Brain microvascular endothelial cell (primary cell): ENCODE measurements at places on chromosomes 1 and 21.

DNA sequence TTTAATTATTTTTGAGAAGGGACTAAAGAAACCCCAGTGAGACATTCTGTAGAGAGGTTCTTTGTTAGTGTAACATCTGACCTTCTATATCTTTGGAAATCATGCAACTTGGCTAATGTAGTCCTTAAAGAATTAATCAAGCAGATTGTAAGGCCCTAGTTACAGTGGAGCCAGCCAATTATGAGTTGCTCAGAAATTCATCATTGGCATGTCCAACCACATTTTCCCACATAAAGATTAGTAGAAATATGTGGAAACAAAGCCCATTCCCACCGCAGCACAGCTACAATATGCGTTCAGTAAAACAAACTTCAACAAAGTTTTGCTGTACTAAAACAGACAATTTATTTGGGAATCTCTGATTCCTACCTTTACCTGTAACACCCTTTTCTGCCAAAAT lies 27.8 kb downstream of the WNT2B start:
- DNase-seq: peak; percentile 46

DNA sequence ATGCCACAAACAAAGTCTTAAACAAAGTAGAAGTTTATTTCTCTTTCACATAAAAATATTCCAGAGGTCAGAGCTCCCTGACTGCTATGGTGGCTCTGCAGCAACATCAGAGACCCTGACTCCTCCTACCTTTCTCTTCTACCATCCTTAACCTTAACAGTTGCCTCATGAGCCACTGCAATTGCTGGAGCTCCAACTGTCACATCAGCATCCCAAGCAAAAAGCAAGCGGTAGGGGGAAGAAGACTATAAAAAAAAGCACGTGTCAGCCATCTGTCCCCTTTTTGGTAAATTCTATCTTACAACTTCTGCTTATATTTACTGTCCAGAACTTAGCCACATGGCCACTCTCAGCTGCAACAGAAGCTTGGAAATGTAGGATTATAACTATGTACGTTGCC lies 21.8 kb upstream of the H6PD start:
- DNase-seq: no peak

DNA sequence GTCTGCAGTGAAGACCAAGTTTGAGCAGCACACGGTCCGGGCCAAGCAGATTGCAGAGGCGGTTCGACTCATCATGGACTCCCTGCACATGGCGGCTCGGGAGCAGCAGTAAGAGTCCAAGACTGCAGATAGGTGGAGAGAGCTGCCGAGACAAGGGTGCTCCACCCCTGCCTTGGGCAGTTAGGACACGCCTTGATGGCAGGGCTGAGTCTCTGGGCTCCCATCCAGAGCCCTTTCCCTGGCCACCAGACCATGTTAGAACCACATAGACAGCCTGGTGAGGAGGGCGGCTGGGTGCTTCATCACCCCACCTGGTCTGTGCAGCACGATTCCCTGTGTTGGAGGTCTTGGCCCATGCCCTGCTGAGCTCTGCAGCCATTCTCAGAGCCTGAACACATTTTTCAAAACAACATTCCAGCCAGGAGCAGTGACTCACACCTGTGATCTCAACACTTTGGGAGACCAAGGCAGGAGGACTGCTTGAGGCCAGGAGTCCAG lies 17.3 kb upstream of the MIIP start:
- no peak for DNase-seq

DNA sequence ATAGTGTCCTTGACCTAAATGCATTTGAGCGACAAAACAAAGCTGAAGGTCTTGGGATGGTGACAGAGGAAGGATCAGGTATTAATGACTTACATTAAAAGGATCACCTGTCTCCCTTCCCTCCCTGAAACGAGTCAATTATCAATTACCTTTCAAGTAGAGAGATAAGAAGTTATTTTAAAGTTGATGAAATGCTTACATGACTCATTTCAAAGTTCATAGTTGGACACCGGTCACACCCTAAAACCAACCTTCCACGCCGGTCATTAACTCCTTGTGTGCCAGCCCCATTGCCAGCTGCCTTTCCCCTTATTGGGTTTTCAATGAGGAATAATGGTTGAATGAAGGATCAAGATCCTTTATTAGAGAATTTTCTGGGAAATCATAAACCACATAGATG lies 129.8 kb downstream of the ZP4 start:
- no peak for DNase-seq

DNA sequence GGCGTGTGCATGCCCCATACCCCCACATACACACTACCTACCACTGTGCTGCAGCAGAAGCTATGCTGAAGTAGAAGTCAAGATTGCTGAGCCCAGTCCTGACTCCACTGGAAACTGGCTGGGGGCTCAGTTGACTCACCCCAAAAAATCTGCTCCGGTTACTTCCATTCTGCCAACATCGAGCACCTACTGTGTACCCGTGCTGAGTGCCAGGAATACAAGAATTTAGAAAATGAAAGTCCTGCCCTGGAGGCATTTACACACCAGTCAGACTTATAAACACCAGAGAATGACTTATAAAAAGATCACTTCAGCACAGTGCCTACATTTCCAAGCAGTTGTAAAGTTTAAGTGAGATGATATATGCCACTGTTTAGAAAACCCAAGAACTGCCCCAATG lies 99.1 kb downstream of the NMNAT2 start:
- DNase-seq: no peak

DNA sequence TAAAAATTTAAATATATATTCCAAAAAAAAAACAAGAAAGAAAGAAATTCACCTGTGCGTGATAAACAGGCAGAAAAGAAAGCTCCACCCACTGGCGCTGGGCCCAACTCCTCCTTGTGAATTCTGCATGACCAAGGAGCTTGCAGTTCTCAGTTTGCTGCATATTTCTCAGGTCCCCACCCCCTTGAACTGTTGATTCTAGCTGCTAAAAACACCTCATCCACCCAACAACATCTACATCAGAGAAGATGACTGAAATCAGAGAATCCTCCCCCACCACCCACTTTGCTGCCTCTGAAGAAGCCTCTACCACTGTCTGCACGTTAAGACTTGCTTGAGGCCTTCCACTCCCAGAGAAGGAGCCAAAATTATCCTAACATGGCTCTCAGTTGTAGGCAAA lies 104.8 kb downstream of the RGS2 start:
- no peak for DNase-seq

GRCh38 chr1:175887521-175887920 lies 144.1 kb upstream of the TNR start:
- DNase-seq: no peak

GRCh38 chr1:210223226-210223904 lies 9.2 kb upstream of the SERTAD4 start:
- no peak for DNase-seq

GRCh38 chr1:210328746-210329503 lies at the start of gene HHAT:
HHAT (plus strand) TSS chr1:210328902; CDS start chr1:210348976, 20,074 bp downstream.
- DNase-seq: peak; percentile 27

GRCh38 chr1:91402023-91402422 lies 2.6 kb downstream of the HFM1 start:
- DNase-seq: no peak

DNA sequence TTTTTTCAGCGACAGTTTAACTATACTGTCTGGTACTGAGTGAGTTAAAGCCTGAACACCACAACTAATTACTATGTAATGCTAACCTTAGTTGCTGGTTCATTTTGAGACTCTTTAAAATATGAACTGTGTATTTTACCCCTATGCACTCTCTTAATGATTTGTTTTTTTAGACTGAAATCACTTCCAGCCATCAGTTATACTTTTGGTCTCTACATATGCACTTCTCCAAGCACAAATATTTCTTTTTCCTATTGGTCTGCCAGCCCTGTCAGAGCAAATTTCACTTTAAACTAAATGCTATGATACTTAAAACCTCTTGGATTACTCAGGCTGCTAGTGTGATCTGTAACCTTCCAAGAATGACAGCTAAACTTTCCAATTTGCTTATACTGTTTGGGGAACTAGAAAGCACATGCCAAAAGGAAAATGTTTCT lies 38.1 kb upstream of the SCYL3 start:
- no peak for DNase-seq

DNA sequence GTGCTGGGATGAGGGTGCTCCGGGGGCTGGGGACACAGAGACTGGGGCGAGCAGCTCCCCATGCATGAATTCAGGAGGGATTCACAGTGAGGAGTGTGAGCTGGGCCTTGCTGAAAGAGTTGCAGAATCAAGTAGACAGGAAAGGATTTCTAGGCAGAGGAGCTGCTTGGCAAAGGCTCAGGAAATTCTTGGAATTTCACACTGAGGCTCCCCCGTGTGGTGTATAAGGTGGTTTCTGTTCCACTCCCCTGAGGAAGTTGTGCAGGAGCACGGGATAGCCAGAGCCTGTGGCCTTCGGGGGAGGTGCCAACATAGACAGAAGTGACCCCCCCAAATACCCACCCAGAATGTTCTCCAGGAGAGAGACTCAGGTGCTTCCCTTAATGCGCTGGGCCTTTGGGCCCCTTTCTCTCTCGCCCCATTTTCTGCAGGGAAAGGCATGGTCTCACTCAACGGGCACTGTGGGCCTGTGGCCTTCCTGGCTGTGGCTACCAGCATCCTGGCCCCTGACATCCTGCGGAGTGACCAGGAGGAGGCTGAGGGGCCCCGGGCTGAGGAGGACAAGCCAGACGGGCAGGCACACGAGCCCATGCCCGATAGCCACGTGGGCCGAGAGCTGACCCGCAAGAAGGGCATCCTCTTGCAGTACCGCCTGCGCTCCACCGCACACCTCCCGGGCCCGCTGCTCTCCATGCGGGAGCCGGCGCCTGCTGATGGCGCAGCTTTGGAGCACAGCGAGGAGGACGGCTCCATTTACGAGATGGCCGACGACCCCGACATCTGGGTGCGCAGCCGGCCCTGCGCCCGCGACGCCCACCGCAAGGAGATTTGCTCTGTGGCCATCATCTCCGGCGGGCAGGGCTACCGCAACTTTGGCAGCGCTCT lies 58.5 kb upstream of the ACTL8 start:
- DNase-seq: peak; percentile 63

DNA sequence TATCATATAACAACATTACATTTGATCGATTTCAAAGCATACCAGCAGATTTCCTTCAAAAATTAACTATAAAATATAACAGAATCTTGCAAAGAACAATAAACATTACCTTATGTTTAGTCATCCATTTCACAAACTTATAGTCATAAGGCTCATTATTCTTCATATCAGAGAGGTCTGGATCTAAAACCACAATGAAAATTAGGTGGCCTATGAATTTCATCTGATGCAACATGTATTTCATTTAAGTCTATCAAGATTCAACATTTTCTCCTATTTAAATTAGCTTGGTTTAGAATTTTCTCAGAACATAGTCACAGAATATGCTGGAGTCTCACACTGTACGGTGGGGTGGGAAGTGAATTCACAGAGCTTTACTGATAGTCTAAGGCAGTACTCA lies 49.2 kb downstream of the KYAT3 start:
- DNase-seq: no peak

DNA sequence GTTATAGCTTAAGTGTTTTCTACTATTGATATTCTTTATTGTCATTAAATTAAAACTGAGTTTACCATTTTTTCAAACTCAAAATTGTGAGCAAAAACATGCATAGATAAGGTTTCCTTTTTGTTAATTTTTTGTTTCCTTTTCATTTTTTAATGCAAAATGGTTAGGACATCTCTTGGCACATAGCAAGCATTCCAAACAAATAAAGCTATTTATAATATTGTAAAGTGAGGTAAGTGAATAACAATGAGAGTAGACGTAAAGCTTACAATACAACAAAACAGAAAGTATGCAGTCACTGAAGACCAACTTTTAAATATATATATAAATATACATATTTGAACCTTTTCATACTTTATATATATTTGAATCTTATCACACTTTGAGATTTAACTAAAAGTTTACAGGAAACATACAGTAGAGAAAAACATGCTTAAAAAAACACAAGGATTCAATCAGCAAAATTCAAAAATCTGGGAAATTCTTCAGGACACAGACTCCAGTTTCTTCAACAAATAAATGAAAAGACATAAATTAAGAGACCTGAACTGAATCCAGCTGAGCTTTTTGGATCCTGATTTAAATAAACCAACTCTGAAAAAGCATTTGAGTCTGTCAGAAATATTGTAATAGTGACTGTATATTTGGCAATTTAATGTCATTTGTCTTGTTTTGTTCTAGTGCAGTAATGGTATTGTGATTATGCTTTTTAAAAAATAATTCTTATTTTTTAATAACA lies 67.5 kb upstream of the SAMSN1 start:
- no peak for DNase-seq

- no peak for DNase-seq
Measured at GRCh38 chr1:227323171-227323966, 5.1 kb upstream of the CDC42BPA start.

GRCh38 chr1:175369696-175370095 lies 177.1 kb upstream of the KIAA0040 start:
- no peak for DNase-seq

GRCh38 chr21:42047821-42048613 lies 23.1 kb upstream of the UMODL1 start:
- peak; percentile 94 for DNase-seq

GRCh38 chr1:179586107-179586823 lies 5.4 kb upstream of the TDRD5 start:
- DNase-seq: no peak

DNA sequence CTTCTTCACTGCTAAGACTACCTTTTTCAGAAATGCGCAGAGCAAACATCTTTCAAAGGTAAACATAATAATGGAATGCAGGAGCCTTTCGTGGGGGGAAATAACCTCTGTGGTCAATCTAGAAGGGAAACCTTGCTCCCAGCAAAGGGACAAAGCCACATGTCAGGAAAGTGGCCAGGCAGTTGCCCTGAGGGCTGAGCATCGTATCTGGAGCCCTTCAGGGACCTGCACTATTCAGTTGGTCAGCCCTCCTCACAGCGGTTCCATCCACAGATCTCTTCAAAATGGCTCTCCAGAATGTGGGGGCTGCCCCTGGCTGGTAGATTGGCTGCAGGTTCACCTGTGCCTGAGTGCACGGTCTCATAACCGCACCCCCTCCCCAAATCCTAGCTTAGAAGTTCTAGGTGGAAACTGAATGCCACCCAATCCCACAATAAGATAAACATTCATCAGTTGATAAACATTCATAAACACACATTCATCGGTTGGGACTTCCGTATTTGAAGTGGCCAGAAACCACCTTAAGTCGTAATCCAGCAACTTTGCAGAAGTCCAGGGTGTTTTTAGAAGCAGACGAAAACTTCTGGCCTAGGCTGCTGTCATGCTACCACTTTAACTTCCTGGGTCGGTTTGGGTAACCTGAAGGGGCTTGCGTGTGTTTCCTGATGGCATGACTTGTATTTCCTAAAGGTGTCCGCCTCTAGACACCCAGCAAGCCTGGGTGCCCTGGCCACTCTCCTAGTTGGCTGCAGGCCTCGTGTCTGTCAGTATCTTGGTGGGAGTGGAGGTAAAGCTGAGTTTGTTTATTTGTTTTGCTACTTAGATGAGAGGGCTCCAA lies 50.5 kb downstream of the RASSF5 start:
- no peak for DNase-seq

GRCh38 chr21:33374080-33374449 lies 29.1 kb upstream of the IFNGR2 start:
- DNase-seq: no peak
